ENCODE measurements at places on chromosomes 13 and 19.

DNA sequence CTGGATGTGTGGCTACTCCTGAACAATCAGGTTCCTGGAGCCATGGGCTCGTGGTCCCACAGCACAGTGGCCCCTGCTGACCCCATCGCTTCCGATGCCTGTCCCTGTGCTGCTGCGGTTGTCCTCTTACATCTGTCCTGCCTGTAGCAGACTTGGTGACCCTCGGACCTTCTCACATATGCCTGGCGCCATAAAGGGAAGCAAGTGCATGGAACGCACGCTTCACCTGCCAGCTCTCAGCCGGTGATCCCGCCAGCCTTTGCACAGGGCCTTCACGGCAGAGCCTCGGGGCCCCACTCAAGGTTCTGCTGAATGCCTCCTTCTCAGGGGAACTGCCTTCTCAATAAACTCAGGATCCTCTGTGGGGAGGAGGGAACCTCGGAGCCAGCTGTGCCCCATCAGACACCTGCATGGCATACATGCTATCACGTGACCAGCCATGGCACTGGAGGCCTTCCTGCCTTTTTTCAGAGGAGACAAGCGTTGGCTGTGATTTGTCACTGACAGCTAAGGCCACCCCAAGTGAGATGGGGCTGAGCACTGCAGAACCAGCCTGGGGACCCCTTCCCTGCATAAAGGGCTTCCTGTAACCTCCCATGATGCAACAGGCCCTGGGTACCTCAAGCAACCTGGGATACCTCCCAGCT lies 24.3 kb downstream of the PEPD start:
- DNase-seq = no peak

- no peak for DNase-seq
These were observed 57.7 kb downstream of the ATP7B start for GRCh38 chr13:51953347-51954195.

GRCh38 chr13:77448689-77449088 lies 86.8 kb upstream of the SCEL start:
- DNase-seq = peak; percentile 15

- peak; percentile 47 for DNase-seq
These were observed 19.4 kb upstream of the RANBP3 start for GRCh38 chr19:5997371-5997770.

DNA sequence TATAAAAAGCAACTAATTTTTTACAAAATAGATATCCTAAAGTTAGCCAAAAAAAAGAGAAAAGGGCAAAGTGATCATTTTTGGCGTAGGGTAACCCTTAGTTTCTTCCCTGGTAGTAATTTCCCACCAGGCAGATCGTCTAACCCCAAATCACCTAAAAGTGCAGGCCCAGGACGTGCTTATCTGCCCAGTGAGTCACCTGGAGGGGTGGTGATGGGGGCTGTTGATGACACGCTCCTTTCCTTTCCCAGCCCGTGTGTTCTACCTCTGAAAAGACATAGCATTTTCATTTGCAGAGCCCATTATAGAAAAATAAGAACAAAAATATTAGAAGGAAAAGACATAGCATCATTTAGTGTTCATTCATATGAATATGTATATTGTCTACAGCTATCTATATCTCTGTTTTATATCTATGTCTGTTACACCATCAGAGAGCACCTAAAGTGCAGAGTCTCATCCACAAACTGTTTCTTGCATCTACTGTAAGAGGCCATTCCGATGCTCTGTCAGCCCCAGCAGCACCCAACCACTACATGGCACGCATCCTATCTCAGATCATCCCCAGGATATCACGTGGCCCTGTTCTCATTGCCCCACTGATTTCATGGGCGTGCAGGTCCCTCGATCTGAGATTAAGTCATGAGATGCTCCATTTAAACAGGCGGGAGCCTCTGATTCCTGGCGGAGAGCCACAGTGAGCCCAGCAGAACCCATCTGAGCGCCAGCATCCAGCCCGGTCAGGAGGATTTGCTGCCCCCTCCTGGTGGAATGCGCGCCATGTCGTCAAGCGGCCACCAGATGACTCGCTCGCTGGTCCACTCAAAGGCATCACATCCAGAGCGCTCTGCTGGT lies 8.5 kb upstream of the LILRB3 start:
- no peak for DNase-seq

DNA sequence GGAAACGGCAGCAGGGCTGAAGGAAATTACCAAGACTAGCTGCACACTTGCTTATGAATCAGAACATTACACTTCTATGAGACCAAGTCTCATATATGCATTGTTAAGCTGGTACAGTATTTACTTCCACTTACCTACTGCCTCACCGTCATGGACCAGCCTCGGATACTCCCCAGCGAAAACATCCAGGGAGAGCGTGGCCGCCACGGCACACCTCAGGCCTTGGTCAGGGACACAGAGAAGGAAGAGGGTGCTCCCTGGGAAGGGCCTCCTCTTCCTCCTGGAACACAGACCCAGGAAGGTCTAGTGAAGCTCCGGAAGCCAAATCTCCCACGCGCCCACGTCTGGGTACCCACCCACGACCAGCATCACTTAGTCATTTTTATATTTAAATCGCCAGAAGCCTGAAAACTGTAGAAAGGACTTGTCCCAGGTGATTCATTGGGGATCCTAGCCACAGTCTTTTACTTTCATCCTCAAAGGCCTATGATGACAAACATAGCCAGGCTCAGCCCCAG lies 24.4 kb upstream of the MTIF3 start:
- DNase-seq = no peak

GRCh38 chr13:44425041-44425814 lies 51.6 kb downstream of the SERP2 start:
- no peak for DNase-seq

DNA sequence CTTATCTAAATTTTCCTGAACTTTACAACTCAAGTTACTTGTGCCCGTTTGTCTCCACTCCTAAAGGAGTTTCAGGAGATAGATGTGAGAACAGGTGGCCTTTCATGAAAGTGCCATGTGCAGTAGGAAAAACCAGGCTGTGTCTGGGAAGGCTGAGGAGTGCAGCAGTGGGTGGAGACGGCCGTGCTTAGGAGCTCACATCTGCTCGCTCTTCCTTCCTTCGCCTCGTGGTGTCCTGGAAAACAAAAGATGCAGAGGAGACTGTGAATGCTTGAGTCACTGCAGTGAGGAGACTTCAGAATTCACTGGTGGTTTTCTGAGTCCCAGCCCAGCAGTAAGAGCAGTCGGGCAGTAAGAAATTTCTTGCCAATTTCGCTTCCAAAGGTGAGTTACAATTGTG lies 138.4 kb upstream of the RNF113B start:
- DNase-seq = no peak

- DNase-seq = no peak
These were observed 911 bp downstream of the ENOX1 start for GRCh38 chr13:43785650-43786471.

GRCh38 chr19:49415102-49415809 lies 8.0 kb downstream of the PTH2 start:
- DNase-seq = no peak

GRCh38 chr19:40576151-40576584 lies 505 bp upstream of the SHKBP1 start:
- no peak for DNase-seq

DNA sequence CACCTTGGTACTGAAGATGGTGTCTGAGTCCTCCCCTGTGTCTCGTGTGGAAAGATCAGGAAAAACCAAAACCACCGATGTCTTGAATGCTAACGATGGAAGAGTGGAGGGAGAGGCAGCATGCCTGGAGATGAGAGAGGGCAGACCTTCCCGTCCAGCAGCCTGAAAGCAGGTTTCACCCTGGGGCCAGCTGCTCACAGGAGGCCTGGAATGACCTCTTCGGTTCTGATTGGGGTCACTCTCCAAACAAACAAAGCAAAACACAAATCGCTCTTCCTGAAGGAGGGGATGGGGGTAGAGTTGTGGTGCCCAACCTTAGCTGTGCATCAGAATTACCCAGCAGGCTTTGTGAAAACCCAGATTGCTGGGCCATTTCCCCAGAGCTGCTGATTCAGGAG lies 142.3 kb upstream of the SOX1 start:
- no peak for DNase-seq

DNA sequence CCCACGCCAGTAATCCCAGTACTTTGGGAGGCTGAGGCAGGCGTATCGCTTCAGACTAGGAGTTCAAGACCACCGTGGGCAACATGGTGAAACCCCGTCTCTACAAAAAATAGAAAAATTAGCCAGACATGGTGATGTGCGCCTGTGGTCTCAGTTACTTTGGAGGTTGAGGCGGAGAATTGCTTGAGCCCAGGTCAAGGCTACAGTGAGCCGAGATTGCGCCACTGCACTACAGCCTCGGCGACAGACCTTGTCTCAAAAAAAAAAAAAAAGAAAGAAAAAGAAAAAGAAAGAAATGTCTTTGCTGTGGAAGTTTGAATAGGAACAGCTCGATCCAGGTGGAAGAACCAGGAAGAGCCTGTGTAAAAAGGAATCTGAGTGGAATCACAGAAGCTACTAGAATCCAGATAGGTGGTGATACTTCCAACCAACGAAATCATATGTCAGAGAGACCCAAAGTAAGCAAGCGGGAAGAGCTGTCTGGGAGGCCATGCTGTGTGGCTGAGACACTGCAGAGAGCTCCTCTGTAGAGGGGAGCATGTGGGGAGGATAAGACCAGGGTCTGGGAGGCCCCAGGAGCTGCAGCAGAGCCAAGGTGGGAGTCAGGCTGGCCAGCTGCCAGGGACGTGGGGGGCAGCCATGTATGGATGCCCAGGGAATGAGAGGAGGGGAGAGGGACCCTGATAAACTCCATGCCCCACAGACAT lies 21.1 kb downstream of the LATS2 start:
- no peak for DNase-seq

DNA sequence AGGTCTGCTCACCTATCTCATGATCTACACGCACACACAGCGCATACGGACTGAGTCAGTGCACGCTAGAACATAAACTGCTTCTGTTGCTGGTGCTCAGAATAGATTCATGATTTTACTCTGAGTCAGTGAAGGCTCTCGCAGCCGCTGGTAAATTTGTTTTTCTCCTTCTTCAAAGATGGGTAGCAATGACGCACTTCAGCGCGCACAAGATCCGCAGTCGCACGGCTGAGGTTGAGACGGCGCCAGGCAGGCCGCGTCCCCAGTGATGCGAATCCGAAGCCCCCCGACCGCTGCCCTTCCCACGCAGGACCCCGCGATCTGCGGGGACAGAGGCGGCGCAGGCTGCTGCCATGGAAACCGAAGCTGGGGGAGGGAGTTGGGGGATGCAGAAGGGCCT lies 103.7 kb upstream of the USP29 start:
- no peak for DNase-seq

GRCh38 chr19:30739394-30739793 lies 367.2 kb downstream of the ZNF536 start:
- no peak for DNase-seq

DNA sequence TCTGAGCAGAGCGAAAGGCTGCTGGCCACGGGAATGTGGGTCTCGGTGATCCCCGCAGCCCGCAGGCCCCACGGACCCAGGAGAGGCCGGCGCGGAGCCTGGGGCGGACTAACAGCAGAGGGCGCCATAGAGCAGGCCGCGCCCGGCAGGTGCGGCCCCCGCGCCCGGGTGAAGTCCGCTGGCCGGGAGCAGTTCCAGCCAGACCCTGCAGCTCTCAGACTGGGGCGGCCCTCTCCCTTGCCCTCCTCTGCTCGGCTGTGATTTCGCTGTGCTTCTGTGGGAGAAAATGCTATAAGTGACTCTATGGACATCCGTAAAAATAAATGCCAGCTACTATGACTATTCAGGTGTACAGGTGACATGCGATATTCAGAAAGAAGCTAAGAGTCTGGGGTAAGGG lies 37.7 kb downstream of the GSX1 start:
- no peak for DNase-seq

DNA sequence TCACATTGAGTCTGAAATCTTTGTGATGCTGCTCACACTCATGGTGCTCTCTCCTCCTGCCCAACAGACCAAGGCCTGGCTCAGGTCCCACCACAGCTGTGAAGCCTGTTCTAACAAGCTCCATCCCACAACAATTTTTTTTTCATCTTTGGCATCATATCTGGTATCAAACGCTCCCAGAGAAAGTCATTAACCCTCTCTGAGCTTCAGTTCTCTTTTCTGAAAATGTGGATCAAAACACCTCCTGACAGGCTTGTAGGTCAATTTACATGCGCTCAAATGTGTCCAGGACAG lies 224.4 kb downstream of the LACC1 start:
- DNase-seq = no peak

- no peak for DNase-seq
These were observed 3.8 kb downstream of the ZIC2 start for GRCh38 chr13:99985241-99985874.

DNA sequence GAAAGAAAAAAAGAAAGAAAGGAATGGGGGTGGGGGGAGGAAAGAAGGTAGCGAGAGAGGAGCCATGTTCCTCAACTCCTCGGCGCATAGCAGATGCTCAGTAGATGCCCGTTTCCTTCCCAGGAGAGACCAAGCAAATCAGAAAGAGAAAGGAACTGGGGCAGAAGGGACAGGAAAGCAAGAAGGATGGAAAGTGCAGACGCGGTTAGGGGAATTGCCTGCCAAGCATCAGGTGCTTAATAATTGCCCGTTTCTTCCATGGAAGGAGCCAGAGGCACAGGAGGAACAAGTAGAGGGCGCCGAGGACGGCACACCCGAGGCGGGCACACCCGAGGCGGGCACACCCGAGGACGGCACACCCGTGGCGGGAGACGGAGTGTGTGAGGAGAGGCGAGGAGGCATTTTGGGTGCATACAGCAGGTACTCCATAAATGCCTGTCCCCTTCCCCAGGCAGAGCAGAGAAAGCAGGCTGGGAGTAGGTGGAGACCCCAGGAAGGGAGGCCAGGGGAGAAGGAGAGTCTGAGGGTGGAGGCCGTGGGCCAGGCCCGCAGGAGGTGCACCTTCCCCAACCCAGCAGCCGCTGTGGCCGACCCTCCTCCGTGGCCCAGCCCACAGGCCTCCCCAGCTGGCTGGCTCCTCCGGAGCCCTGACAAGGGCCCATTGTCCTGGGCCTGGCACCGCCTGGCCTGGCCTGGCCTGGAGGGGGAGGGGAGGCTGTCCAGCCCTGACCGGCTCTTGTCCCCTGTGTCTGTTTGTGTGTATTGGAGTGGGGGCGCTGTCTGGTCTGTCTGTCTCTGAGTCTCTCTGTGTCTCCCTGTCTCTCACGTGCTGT lies 14.6 kb downstream of the JOSD2 start:
- no peak for DNase-seq

DNA sequence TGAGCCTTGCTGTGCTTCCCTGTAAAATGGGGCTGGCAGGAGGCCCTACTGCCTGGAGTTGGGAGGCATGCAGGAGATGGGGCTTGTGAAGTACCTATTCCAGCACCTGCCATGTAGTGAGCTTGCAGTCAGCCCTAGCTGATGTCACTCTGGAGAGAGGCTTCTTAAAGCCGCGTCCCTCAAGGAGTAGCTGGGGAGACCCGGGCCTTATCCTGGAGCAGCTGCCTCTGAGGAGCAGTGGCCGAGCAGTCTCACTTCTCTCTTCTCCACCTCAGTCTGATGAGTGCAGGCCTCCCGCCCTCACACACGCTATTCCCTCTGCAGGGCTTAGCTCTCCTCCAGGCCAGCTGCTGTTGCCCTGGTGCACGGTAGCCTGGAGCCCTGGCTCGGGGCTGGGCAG lies 18.0 kb downstream of the CLASRP start:
- DNase-seq = no peak

DNA sequence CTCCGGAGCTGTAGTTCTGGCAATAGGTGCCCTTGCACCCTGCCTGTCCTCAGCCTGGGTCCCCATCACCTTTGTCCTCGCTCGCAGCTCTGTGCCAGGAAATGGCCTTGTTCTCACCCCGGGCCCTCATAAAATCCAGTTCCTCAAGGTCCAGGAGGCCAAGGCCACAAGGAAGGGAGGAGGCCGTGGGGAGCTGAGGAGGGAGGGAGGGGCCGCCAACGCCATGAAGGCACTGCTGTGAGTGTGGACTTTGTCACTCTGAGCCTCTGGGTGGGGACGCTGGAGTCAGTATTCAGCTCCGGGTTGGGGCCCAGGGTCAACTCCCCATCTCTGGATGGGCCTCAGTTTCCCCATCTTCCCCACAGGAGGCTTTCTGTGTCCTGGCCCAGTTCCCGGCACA lies 9.2 kb upstream of the GNA11 start:
- no peak for DNase-seq
